ENCODE measurements at places on chromosomes 12 and 14. TPM values are rescaled to one million over a fixed set of nuclear protein-coding genes. Genes with fewer than 3 reads are reported as not detected.

TMEM132C gene
- not detected for total RNA-seq

FGD4 gene
- 0.17 TPM for total RNA-seq

C12orf60 gene
- total RNA-seq, result 1.00 TPM

CD27 gene
- 134 TPM for total RNA-seq

NEDD1 gene
- total RNA-seq, result 46.2 TPM

Data from activated CD4-positive, alpha-beta T cell treated with anti-CD3 and anti-CD28 coated beads, Interleukin-2, amount 10 ng/mL, durations not matched to agents 7 days and 5 days (primary cell).